ENCODE measurements at places on chromosomes 13 and 19.

GRCh38 chr19:36256853-36257519 lies 42.1 kb downstream of the ZNF146 start:
- no peak for DNase-seq

DNA sequence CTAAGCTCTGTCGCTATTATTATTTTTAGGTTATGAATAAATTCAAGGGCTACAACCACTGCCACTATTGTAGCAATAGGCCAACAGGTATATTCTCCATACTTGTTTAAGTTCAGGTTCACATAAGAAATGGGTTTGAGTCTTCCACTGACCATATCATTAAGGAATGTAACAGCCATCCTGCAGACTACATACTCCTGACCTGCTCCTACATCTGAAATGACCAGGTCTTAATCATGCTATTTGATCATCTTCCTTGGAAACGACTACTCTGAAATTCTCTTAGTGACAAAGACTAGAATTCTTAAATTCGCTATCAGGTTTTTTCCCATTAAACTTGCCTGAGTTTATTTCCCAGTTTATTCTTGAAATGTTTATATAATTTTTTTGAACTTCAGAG lies 66.8 kb downstream of the IPO5 start:
- DNase-seq: no peak

DNA sequence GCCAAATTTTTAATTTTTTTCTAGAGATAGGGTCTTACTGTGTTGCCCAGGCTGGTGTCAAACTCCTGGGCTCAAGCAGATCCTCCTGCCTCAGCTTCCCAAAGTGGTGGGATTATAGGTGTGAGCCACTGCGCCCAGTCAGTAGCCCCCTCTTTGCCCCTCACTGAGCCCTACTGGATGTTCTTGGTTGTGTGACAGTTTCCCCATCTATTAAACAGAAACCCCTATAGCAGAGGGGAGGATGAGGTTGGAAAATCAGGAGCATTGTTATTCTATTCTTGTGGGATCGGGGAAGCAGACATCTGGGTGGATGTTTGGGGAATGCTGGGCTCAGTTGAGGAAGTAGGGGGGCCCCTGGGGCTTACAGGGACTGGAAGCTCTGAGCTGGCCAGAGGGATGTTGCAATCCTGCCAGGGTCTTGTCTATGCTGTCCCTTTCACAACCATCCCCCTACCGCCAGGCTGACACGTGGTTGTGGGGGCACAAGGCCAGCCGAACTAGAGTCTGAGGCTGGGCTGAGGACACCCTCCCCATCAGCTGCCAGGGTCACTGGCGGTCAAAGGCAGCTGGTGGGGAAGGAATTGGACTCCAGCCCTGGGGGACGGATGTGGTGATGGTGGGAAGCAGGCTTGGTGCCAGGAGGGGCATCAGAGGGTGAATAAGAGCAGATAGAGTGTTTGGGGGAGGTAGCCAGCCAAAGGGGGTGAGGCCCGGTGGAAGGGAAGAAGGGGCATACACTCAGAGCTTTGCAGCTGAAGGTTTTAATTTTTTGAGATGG lies 10.9 kb downstream of the APOC1 start:
- no peak for DNase-seq

DNA sequence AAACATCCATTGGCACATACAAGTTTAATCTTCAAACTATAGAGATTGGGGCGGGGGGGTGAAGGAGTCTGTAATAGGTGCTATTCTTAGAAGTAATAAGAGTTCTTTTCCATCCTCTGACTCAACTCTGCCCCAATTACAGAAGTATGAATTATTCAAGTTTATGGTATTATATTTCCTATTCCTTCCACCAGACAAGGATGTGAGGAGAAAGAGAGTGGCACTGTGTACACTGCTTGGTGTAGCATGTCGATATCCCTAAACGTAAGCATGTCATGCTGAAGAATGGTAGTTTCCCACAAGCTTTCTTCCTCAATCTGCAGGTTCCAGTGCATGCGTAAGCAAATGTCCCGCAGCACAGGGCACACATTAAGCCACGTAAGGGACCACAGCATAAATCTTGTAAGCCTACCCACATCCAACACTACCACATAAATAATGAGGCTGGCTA lies 14.1 kb downstream of the BRD4 start:
- DNase-seq: no peak

DNA sequence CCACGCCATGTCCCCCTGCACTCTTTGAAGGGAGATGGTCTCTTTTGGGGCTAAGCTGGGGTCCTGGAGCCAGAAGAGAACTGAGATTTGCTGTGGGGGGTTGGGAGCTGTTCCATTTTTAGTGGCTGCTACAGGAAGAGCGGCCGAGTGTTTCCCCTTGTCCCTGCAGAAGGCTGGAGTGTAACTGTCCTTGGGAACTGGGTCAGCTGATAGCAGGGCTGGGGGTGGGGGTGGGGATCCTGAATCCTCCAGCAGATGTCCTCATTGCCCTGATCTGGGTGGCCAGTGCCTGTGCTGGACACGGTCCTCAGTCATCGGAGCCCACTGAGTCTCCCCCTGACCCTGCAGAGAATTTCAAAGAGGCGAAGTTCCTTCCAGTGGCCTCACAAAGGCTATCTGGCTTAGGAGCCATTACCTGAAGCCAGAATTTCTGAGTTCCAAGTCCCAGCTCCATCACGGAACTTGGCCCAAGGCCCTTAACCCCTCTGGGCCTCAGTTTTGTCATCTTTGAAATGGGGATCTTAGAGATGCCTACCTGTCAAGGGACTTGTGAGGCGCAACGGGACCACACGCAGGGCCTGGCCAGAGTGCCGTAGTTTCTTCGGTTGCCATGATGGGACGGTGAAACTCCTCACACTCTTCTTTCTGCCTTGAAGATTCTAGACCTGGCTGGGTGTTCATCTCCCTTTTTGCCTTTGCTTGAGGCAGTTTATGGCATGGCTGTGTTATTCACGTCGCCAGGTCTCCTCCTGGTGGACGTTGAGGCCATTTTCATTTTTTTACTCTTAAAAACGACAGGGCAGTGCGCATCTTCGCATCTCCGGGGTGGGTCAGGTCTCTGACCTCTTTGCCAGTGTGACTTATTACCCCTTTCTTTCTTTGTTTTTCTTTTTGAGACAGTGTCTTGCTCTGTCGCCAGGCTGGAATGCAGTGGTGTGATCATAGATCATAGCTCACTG lies 51.9 kb downstream of the DNM2 start:
- no peak for DNase-seq

GRCh38 chr13:51222037-51222685 lies at the start of gene FAM124A:
Gene FAM124A, plus strand, starts transcription at chr13:51222398. Its CDS starts 104 bp downstream, at chr13:51222502.
- DNase-seq: peak; percentile 19

- DNase-seq: no peak
Observed at GRCh38 chr13:94416454-94417080, 62.9 kb downstream of the DCT start.

Data from activated CD4-positive, alpha-beta T cell treated with anti-CD3 and anti-CD28 coated beads, Interleukin-2, amount 50 U/mL, for 1 hour (primary cell).